Foreskin fibroblast (primary cell): ENCODE measurements at places on chromosomes 7 and 10.

- no peak for DNase-seq
These were observed 164.4 kb downstream of the HGF start for GRCh38 chr7:81605493-81605892.

GRCh38 chr7:133820584-133820983 lies 306.6 kb upstream of the LRGUK start:
- DNase-seq = no peak

DNA sequence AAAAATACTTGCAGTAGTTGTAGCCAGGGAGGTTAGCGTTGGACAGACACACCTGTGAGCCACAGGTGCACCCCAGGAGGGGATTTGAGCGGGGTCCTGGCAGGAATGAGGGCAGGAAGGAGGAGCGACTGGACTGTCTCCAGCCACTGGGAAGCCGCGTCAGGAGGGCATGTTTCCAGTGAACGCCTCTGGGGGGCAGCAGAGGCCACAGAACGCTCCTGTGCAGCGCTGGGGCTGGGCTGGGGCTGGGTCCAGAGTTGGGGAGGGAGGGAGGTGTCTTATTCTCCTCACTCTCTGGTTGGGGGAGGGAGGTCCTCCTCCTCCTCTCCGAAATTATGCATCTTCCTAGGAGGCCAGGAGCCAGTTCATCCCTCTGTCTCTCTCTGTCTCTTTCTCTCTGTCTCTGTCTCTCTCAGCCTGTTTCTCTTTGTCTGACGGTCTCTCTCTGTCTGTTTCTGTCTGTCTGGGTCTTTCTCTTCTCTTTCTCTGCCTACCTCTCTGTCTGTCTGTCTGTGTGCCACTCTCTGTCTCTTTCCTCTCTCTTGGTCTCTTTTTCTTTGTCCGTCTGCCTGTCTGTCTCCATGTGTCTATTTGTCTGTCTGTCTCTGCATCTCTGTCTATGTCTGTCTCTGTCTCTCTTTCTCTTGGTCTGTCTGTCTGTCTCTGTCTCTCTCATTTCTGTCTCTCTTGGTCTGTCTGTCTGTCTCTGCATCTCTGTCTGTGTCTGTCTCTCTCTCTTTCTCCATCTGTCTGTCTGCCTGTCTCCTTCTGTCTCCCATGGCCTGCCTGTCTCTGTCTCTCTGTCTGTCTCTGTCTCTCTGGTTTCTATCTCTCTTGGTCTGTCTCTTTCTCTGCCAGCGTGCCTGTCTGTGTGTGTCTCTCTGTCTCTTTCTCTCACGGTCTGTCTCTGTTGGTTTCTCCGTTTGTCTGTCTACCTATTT lies 9.9 kb upstream of the PSMG3 start:
- peak; percentile 79 for DNase-seq

DNA sequence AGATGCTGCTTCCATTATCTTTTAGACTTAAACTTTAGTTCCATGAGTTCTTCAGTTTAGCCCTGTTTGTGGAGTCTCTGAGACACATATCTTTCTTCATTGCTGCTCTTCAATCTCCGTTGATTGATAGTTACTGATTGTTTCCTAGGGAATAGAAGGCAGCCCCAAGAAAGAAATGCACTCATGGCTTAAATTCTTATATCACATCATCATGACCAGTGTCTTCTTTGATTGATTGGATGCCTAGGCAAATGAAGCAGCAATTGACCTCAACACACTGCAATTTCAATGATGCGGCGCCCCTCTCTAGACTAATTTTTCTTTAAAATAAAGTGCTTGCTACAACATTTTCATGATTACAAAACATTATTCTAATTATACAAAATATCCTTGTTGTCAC lies 576.5 kb upstream of the VSTM2A start:
- DNase-seq = no peak
